Kidney (tissue), 22 donors: ENCODE measurements at places on chromosomes 2 and 18. TPM values are rescaled to one million over a fixed set of nuclear protein-coding genes. Genes with fewer than 3 reads are reported as not detected.

- no peak for DNase-seq
Observed at GRCh38 chr18:67363694-67364093, 152.8 kb downstream of the DSEL start.

The SMAD7 gene
- 17.3 TPM for polyA plus RNA-seq

DNA sequence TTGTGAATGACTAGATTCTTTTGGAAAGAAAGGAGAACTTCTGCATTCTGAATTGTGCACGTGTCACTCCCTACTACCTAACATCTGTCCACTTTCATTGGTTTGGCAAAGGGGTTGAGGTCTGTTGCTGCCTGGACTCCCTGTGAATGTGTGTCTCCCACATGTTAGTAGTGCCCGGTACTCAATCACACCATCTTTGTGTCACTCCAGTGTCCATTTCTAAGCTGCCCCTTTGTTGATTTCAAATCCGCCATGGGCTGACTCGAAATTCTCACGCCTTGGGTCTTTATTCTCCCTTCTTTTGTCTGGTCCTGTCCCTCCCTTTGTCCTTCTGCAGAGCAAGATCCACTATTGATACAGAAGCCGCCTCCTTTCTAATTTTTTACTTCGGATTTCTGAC, 7.5 kb downstream of the DPYSL5 start:
- DNase-seq, result no peak

The SCYGR4 gene
- polyA plus RNA-seq, result not detected

- DNase-seq, result no peak
Observed at GRCh38 chr2:175076272-175076671, 71.1 kb upstream of the CHN1 start.

GRCh38 chr18:26091047-26091630, 726 bp upstream of the SS18 start:
- no peak for DNase-seq

DNA sequence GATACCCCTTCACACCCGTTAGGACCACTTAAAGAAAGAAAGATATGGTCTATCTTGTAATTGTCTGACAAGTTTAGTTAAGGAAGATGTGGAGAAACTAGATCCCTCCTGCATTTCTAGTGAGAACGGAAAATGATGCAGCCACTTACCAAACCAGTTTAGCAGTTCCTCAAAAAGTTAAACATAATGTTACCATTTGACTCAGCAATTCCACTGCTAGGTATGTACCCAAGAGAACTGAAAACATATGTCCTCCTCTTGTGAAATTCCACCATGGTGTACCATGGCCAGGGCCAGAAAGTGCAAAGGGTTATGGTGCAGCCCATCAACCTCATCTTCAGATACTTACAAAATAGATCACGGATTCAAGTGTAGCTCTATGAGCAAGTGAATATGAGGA, 79.0 kb upstream of the ID2 start:
- no peak for DNase-seq

The AQP4 gene
- 1.1 TPM for polyA plus RNA-seq

DNA sequence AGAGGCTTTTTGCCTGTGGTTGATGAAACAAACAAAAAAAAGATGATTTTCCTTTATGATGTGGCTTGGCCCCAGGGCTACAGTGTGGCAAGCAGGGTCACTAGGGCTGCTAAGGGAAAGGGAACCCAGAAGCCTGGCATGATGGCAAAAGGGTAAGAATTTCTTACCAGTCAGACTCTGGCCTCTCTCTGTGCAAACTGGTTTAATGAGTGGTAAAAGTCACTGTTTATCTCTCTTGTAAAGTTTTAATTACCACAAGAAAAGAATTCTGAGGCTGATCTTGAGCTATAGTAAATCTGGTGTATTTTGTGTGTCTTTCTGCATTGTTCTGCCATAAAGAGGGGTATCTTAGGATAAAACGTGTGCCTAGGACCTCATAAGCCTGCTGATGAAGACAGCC, 275.4 kb downstream of the STK39 start:
- DNase-seq, result no peak

DNA sequence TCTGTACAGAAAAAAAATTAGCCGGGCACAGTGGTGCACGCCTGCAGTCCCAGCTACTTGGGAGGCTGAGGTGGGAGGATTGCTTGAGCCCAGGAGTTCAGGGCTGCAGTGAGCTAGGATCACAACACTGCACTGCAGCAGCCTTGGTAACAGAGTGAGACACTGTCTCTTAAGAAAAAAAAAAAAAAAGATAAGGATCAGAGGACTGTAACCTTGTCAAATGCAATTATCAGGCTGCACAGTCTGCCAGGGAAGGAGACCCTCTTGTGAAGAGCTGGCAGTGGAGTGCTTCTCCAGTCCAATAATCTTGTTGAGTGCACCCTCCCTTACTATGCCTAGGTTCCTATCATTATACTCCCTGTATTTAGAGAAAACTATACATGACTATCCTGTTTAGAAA, 330.7 kb downstream of the PDE11A start:
- no peak for DNase-seq

- DNase-seq, result no peak
Observed at GRCh38 chr2:15116830-15117229, 444.3 kb downstream of the NBAS start.

- DNase-seq, result no peak
Observed at GRCh38 chr2:207630491-207630890, 5.3 kb upstream of the METTL21A start.

DNA sequence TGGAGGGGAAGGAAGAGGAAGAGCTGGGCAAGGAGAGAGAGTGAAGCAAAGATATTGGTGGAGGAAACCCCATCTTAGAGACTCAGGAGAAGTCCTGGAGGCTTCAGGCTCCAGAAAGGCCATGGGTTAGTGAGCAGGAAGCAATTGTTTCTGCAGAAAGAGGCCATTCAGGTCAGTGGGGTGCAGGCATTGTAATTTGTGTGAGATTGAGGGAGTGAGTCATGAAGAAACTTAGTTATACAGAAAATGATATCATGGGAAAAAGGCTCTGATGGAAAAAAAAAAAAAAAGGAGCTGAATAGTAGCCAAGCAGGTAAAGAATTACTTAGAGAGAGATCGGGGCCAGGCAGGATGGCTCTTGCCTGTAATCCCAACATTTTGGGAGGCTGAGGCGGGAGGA, 4.0 kb downstream of the EMILIN2 start:
- no peak for DNase-seq
